Endothelial cell of umbilical vein (primary cell): ENCODE measurements at places on chromosomes 13 and 19. TPM values are rescaled to one million over a fixed set of nuclear protein-coding genes. Genes with fewer than 3 reads are reported as not detected.
A peak's percentile ranks its signal among the peaks of the same experiment; 100 is the strongest.

NPAS1 gene
- 0.62 TPM in 1 of 2 replicates, not detected in the other for total RNA-seq

DNA sequence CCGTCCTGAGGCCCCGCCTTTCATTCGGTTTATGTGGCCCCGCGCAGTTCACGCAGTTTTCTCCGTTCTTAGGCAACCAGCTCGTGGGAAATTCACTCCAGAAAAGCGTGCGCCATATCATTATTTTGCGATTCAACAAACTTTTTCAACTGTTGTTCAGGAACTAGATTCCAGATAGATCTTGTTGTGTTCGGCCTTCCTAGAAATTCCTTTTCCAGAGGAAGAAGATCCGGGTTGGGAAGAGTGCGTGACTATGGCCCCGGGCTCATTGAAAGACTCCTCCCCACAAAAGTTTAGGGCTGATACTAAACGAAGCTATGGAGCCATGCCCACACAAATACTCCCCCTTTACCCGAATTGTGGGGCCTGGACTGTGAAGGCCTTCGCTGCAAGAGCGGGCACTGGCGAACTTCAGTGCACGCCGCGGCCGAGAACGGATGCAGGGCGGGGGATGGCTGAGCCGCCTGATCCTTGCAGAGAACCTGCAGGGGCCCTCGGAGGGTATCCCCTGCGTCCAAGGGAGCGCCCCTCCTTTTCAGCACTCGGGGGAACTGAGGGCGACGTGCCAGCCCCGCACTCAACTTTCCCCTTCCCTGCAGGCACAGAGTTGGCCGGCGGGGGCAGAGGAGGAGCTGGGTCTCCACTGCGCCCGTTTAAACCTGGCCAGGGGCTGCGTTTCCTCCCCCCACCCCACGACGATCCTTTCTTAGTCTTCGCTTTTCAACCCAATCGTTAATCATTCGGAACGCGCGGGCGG is 904 bp upstream of the SOX1 start:
- no peaks in the 10 kb centered on the region for H3K4me1 ChIP-seq
- H3K27me3 ChIP-seq: peaks cover 73% of the 10 kb centered on the region
- no peaks in the 10 kb centered on the region for H3K36me3 ChIP-seq
- H3K4me3 ChIP-seq: no peak overlapping the region

DNA sequence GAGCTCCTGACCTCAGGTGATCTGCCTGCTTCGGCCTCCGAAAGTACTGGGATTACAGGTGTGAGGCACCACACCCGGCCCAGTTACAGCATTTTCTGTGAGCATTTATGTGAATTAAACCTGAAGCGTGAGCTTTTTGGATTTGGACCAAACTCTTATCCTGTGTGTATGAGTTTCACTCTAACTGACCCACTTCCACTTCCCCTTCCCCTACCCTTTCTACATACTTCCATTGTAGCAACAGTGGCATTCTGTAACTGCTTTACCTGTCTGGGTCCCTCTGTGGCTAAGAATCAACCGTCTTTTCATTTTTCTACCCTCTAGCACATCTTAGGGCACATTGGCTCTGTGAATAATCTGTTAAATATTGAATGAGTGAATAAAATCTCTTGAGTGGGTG is 16.2 kb downstream of the FRY start:
- no peak for DNase-seq
- peaks cover 4% of the 10 kb centered on the region for H3K4me1 ChIP-seq
- no peaks in the 10 kb centered on the region for H3K36me3 ChIP-seq
- H3K27ac ChIP-seq: no peak overlapping the region
- H3K4me3 ChIP-seq: no peak overlapping the region

GRCh38 chr19:55675661-55676354 is 782 bp downstream of the EPN1 start:
- no peaks in the 10 kb centered on the region for H3K27me3 ChIP-seq
- H3K4me3 ChIP-seq: peak overlapping the region; percentile 63
- H3K4me1 ChIP-seq: peaks cover 44% of the 10 kb centered on the region
- H3K36me3 ChIP-seq: peaks cover 13% of the 10 kb centered on the region
- peak; percentile 29 for DNase-seq

DNA sequence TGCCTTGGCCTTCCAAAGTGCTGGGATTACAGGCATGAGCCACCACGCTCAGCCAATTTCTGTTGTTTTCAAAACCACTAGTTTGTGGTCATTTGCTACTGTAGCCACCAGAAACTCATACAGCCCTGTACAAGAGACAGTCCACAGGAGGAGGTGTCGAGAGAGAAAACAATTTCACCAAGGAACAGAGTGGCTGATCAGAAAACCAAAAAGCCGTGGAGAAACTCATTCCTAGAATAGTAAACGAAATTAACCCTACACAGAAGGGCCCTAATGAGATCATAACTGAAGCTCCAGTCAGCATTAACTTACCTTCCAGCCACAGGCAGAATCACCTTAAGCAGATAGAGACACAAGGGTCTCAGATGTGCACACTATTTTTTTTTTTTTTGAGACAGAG is 3.8 kb upstream of the CCDC124 start:
- H3K36me3 ChIP-seq: no peaks in the 10 kb centered on the region
- no peak overlapping the region for H3K4me3 ChIP-seq
- DNase-seq: no peak

DNA sequence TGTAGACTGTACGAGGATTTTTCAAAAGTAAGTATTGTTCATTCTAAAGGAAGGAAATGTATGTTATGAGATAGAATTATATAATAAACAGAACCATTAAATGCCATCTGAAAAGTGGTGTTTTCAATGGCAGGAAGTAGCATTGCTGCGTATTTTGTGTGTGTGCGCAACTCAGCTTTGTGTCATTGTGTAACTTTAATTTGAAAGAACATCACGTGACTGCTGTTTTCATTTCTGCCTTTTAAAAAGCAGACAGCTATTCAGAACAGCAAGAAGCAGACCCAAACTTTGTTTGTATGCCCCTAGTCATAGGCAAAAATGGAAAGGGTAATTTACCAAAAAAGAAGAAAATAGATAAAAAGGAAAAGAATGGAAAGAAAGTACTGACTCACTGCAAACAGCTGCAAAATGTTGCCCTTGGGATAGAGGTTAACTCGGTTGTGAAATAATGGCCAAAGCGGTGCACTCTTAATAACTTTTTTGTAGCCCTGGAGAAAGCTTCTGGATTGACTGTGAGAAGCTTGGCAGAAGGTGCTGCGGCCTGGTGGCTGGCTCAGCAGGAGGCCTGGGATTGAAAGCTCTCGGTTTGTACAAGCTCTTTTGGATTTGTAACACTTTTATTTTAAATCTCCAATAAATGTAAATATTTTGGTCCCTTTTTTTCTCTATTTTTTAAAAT is 97.3 kb downstream of the GGACT start:
- peaks cover 11% of the 10 kb centered on the region for H3K4me1 ChIP-seq
- peak; percentile 86 for DNase-seq
- no peak overlapping the region for H3K4me3 ChIP-seq
- H3K36me3 ChIP-seq: no peaks in the 10 kb centered on the region
- peak overlapping the region; percentile 30 for H3K27ac ChIP-seq
- H3K27me3 ChIP-seq: no peaks in the 10 kb centered on the region
